Esophagus muscularis mucosa (tissue), 4 donors: ENCODE measurements at places on chromosomes 2 and 18. TPM values are rescaled to one million over a fixed set of nuclear protein-coding genes. Genes with fewer than 3 reads are reported as not detected.

DNA sequence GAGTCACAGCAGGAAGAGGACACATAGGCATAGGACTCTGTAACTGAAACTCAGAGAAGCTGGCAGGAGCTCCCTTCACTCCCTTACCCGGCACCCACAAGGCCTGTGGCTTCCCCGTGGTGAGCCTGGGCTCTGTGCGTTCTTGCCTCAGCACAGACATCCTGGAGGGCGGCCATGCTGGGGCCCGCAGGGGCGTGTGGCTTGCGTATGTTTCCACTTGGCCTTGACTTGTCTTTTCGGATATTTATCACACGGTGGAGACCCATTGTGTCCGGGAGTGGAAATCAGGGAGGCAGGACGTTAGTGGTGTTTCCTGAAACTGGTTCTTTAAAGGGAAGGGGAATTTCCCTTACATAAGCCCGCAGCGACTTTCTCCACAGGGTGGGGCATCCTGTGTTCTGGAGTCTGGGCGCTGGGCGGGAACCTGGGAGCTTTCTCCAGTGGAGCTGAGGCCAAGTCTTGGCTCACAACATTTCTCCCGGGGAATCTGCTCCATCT lies 49.9 kb upstream of the EML6 start:
- peak overlapping the region; percentile 85 for H3K27ac ChIP-seq
- no peaks in the 10 kb centered on the region for H3K27me3 ChIP-seq
- peak; percentile 92 for DNase-seq
- H3K4me3 ChIP-seq, result peak overlapping the region; percentile 16
- no peaks in the 10 kb centered on the region for H3K36me3 ChIP-seq
- H3K4me1 ChIP-seq, result peaks cover 73% of the 10 kb centered on the region

TLX2 gene
- total RNA-seq, result 0.42 TPM

PRKAG3 gene
- total RNA-seq, result not detected

GPR35 gene
- total RNA-seq, result 4.0 TPM

CCDC148 gene
- 2.5 TPM for total RNA-seq

VSNL1 gene
- not detected for total RNA-seq
